ENCODE measurements at places on chromosomes 6 and 20.

- no peak for DNase-seq
These were observed 1.3 kb downstream of the NUP153 start for GRCh38 chr6:17705428-17705777.

DNA sequence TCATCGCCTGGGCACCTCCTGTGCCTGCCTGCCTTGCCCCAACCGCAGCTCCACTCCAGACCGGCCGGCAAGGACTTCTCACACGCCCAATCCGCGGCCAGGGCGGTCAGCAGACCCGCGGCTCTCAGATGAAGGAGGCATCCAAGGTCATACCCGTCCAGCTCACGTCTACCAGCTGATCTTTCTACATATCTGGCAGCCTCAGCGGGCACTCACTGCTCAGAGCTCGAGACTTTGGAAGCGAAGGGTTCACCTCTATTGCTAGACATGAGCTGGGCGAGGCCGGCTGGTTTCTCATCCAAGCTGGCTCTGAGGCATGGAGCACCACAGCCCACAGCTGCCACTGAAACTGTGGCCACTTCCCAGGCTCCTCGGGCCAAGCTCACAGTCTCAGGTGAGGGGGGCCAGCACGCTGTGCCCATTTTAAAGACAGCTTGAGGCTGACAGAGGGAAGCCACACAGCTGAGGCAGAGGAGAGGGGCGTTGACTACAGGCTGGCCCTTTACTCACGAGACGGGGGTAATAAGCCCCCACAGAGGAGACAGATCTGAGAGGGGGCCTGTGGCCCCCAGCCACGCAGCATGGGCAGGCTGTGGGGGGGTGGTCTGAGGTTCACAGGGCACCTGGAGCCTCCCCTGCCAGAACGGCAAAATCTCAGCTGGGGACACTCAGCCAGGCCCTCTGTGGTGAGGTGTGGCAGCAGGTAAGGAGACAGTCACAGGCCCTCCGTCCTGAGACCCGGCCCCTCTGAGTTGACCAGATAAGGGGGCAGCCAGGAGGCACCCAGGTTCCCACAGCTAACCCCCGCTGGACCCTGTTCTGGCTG lies 2.0 kb downstream of the LAMA5 start:
- no peak for DNase-seq

DNA sequence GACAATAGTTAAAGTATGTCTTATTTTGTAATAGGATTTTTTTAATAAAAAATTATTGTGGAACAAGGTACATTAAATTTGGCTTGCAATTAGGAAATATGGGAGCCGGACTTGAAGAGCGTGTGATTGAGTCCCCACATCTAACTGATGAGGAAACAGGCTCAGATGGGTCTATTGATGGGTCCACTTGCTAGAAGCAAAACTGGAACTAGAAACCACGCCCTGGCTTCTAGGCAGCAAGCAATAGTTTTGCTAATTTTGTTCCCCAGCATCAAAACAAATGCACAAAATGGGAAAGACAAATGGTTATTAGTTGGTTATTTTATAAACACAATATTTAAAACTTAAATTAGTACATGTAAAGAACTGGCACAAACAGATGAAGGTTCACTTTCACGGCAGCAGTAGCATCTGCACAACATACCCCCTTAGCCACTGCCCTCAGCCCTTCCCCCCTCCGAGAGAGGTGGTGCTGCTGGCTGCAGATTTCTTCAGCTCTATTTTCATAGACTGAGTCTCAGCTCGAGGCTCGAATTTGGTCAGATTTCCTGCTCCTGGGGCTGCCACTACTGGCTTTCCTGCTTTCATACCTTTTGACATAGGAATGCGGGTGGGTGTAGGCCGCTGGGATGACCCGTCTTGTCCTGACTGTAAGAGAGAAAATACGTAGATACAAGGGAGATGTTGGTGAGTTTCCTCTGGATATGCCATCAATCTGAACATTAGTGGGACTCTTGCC lies 23.8 kb upstream of the TMEM30A start:
- DNase-seq, result no peak

DNA sequence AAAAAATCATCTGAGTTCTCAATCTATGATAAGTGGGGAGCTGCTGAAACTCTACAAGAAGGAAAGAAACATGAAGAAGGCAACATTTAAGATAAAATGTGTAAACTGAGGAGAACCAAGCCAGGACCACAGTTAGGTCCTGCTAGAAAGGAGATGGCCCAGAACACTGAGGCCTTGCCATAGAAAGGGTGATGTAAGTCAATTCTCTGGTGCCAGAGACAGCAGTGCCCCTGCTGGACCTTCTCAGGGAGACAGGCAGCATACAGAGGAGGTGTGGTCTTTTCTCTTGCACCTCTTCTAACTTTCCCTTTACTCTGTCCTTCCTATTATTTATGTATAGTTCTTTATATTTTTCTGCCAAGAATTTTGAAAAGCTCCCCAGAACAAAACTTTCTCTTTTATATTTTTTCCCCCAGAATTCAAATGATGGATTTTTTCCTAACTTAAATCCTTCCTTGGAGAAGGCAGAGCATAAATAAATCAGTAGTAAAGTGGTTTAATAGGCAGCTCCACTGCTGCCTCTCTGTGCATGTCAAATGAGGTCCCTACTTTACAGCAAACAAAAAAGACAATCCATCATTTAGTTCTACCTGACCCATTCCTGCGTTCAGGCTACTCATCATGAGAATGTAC lies 9.0 kb downstream of the UQCC2 start:
- DNase-seq, result no peak

GRCh38 chr6:33168639-33169038 lies 23.6 kb downstream of the COL11A2 start:
- DNase-seq, result no peak

- DNase-seq, result no peak
These were observed at the start of gene NHSL1 for GRCh38 chr6:138499303-138500018. Gene NHSL1 (minus strand): TSS chr6:138499494. CDS start chr6:138499290, 204 bp downstream.

- no peak for DNase-seq
These were observed 44.6 kb downstream of the STXBP5 start for GRCh38 chr6:147248859-147249258.

DNA sequence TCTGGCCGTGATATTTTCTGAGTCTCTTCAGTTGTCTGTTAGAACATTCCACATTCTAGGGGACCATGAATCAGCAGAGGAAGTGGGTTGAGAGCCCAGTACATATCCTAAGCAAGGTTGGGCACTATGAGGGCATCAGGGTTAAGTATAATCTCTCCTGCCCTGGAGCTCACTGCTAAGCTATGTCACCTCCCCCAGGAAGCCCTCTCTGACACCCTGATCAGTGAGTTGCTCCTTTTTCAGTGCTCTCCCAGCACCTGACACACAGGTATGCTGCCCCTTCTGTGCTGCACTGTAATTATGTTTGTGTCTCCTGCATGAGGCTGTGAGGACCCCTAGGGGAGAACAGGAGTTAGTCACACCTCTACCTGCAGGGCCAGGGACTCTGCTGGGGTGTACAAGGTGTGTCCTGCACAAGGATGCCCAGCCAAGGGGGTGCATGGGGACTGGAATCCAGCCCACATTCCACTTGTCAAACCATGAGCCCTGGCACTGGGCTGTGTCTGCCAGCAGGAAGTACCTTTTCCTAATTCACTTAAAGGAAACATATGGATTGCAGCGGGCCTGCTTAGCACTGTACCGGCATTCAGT lies 3.9 kb downstream of the RAB44 start:
- no peak for DNase-seq

- no peak for DNase-seq
These were observed 42.2 kb downstream of the SIRPA start for GRCh38 chr20:1937316-1937976.

- DNase-seq, result no peak
These were observed 72.5 kb downstream of the FLRT3 start for GRCh38 chr20:14264869-14265268.

DNA sequence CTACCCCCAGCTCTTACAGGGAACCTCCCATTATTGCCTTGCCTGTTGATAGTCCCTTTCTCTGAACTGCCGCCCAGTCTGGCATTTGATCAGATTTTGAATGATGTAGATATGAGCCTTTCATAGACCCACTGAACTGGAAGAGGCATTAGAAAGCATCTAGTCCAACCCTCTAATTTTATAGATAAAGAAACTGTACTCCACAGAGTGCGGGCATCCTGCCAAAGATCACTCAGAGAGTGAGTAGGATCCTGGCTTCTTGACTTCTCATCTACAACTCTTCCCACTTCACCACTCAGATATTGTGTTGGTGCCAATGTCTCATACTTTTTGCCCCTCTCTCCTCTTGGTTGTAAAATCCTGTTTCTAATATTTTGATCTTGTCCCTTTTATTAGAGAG lies 179.2 kb upstream of the BMP2 start:
- no peak for DNase-seq

DNA sequence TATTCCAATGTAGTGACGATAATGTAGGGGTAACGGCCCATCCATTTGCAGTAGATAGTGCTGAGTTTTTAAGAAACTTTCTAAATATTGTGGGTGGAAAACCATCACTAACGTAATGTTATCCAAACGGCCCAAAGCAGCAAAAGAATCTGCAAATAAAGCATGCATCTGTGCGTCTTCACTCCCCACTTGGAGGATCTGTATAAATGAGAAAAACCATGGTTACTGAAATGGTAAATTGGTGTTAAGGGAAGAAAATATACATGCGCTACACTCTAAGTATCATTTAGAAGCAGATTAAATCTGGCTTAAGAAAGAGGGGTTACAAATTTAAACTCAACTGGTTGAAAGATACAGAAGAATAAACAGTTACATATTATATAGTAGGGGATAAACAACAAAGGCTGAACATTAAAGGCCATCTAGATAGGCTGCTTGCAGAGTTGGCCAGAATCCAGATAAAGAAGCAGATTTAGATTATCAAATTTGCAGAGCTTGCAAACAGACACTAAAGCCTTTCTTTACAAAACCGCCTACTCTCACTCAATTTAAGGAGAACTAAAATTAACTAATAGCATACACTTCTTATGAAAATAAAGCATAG lies 93.3 kb downstream of the SESN1 start:
- no peak for DNase-seq

- no peak for DNase-seq
These were observed 32.8 kb upstream of the HS3ST5 start for GRCh38 chr6:114375541-114376192.

- no peak for DNase-seq
These were observed 49.4 kb upstream of the RREB1 start for GRCh38 chr6:7058250-7058923.

DNA sequence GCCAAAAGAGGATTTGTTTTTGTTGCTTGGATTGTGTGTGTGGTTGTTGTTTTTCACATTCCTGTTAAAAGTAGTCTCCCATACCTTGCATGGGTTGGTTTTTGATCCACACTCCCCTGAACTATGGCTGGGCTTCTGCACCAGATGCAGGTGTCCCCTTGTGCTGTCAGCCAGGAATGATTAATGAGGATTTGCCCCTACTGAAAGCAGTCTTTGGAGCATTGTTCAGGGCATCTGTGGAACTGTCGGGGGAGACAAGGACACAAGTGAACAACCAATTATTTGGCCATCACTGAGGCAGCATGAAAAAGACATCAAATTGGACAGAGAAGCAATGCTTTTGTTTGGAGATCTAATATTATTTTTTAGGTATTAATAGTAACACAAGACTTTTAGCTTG lies 373.2 kb upstream of the MMS22L start:
- DNase-seq, result no peak

GRCh38 chr6:4057036-4057435 lies 21.9 kb downstream of the FAM217A start:
- no peak for DNase-seq

DNA sequence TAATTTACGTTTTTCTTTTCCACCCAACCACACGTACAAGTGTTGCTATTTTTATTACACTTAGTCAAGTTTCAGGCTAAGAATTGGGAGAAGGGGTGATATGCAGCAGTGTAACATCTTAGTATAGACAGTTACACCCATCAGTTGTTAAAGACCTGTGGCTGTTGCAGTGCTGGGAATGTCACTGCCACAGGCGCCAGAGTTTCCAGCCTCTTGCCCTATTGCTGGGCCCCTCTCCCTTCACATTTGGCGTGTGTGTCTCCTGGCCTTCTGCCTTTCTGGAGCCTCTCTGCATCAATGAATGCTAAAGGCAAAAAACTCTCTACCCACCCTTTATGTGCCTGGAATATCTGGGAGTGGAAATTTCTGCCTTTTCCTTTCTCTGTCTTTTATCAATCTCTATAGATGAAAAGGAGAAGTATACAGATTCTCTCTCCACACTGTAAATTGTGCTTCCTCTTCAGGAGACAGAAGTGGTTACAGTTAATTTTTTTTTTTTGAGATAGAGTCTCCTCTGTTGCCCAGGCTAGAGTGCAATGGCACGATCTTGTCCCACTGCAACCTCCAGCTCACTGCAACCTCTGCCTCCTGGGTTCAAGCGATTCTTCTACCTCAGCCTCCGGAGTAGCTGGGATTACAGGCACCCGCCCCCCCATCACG lies 73.0 kb downstream of the TIAM2 start:
- no peak for DNase-seq

GRCh38 chr6:50986319-50986718 lies 167.6 kb downstream of the TFAP2B start:
- DNase-seq, result no peak

GRCh38 chr20:23260181-23260840 lies 90.3 kb upstream of the NXT1 start:
- DNase-seq, result no peak

DNA sequence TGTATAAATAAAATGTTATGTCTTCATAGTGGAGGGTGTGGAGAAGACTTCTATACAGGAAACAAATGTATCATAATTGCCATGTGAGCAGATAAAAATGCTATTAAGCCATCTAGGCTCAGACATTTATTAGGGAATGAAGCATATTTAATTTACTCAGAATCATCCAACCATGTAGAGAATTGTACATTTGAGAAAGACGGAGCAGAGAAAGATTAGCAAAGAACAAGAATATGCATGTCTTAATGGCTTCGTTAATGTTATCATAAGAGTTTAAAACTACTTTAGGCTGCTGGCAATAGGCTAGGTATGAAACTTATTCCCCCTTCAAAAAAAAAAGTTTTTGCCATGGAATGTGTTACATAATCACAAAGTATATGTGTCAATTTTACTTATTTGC lies 6.1 kb downstream of the ANKRD6 start:
- no peak for DNase-seq

DNA sequence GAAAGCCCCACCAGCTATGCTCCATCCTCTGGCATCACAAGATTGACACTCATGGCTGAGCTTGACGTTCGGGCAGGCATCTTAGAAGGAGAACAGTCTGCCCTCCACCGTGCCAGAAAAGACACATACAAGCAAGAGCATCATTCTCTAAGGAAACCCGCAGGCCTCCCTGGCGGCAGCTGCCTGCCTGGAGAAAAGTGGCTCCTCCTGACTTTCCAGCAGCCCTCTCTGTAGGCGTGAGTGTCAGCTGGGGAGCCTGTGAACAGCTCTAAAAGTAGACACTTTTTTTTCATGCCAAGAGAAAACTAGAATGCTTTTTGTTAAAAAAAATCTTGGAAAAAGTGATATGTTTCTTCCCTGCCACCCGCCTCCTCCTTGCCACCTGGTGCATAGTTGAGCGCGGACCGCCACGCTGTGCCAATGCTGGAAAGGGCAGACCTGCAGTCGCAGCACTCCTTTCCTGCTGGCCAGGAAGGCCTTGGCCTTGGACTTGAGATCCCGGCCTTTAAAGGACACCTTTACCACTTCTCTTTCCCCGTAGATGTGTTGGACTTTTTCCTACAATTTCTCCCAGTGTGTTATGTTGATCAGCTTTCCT lies 29.7 kb upstream of the INSM1 start:
- DNase-seq, result no peak

Data from stimulated activated CD4-positive, alpha-beta T cell treated with anti-CD3 and anti-CD28 coated beads, TNF-alpha, amount 100 ng/mL, for 48 hours (primary cell).